ENCODE measurements at places on chromosomes 16 and 17.

- DNase-seq = no peak
These were observed at the start of gene PRRT2 for GRCh38 chr16:29811896-29812665. PRRT2 (plus strand) TSS chr16:29812193; CDS start chr16:29813055, 862 bp downstream.

DNA sequence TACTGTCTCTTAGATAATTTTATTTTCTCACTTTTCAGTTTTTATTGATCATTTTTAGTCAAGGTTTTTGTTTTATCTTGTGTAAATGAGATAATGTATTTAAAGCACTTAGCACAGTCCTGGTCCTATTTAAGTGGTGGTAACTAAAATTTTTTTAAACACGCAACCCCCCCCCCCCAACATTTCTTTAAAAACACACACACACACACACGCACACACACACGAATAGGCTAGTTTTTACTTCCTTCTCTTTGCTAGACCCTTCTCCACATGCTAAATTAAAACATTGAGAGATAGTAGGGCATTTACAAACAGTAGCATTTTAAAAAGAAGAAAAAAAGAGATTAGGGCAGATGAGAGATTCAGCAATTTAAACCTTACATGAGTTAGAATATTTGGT lies 5.0 kb downstream of the NFATC3 start:
- DNase-seq = no peak

GRCh38 chr17:7720125-7720524 lies 2.6 kb downstream of the DNAH2 start:
- DNase-seq = no peak

DNA sequence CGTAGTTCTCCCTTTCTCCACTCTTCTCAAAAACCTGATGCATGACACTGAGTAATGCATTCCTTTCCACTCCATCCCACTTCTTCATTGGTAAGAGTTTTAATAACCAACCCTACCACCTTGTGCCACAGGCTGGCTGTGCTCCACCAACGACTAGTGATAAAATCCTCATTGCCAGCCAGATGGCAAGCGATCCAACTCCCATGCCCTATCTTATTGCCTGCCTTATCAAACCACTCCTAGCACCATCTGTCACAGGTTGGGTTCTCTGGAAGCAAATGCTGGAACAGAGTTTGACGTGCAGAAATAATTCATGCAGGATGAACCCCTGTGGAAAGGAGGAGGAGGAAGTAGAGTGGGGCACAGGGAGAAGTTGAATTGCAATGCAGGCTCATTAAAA lies 99.5 kb downstream of the CHD9NB start:
- DNase-seq = no peak

DNA sequence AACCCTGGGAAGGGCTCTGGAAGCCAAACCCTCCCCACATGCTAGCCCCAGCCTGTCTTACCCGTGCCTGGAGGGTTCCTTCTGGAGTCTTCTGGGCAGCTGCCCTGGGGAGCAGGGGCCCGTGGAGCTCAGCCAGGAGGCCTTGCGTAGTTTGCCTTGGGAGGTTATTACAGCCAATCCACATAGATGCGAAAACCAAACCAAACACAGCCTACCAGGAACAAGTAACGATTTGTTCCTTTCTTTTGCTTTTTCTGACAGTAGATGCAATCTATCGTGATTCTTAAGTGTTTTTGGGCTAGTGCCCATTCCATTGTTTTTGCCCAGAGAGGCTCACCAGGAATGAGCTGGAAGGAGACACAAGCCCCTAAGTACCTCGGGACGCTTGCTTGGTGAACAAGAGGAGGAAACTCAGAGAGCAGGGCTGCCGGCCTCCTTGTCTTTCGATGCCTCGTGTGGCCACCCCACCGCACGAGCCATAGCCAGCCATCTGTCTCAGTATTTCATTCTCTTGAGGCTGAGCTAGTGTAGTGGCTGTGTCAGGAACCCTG lies 102.7 kb upstream of the NOL11 start:
- no peak for DNase-seq

DNA sequence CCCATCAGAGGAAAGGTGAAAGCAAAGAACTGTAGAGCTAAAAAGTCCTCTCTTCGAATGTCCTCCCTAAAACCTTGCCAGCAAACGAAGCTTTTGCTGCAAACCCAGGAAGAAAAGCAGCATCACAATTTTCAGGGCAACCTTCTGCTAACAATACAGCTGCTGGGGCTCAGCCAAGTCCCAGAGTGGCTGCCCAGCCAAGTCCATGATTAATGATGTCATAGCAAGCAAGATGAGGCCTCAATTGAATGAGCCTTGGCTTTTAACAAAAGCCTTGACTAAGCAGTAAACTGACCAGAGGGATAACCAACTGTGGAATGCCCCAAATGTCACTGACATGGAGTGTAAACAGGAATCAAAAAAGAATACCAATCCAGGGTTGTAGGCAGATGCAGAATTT lies 342.7 kb downstream of the PMP22 start:
- no peak for DNase-seq

- DNase-seq = no peak
These were observed 1.4 kb downstream of the GOT2 start for GRCh38 chr16:58732545-58733247.

DNA sequence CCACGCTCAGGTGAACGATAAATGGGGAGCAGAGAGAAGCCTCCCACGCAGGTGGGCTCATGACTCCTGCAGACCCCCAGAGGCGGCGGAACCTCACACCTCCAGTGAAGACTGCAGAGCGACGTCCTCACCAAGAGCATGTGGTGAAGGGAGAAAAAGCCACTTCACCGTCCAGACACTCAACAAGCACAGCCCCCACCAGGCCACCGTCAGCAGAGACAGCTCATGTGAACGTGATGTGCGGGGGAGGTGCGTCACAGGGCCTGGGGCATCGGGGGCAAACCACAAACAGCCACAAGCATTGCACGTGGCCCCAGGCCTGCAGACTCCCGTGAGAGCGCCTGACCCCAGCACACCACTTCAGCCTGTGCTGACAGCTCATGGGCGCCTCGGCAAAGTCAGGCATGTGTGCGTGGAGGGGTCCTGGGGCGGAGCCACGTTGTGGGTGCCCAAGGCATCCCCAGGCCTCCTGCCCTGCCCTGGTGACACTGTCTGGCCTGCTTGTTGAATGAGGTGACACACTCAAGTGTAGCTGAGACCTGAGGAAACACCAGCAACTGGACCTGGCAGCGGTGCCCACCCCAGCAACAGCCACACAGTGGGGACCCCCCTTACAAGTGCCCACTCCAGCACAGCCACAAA lies 19.0 kb downstream of the LMF1 start:
- no peak for DNase-seq

DNA sequence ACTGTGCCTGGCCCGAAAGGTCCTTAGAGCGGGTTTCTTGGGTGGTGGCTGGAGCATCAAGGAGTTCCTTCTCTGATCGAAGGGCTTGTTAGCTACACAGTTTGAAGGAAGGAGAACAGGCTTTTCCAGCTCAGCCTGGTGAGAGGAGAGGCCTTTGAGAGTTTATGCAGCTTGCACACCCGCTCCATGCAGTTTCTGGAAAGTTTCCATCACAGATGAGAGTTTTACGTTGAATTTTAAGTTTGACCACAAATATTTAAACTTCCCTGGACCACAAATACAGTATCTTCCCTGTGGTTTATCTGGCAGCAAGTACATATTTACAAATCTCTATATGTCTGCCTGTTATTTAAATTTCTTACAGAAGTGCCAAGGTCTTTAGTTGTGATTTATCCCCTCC lies 56.8 kb downstream of the HIC1 start:
- no peak for DNase-seq

DNA sequence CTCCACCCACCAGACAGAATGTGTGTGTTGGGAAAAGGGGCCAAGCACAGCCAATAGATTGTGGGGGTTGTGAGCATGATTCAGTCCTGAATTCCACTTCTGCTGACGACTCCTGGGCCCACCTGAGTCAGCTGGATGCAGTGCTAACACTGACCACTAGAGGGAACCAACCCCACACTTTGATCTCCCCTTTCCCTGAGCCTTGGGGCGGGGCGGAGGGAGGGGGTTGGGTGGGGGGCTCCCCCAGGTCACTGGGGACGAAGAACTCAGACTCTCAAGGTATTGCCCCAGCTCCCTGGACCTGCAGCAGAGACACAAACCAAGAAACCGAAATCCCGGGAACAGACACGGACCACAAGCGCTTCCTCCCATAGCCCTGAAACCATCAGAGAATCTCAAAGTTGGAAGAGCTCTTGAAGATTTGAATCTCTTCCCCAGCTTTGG lies 621 bp upstream of the CSHL1 start:
- peak; percentile 49 for DNase-seq

- peak; percentile 27 for DNase-seq
These were observed 857 bp upstream of the STAT5A start for GRCh38 chr17:42287305-42287976.

All from activated naive CD4-positive, alpha-beta T cell (primary cell).